Fibroblast of pulmonary artery (primary cell): ENCODE measurements at places on chromosomes 1 and 21.

- no peak for DNase-seq
Observed at GRCh38 chr1:6391951-6392808, 1.4 kb downstream of the ACOT7 start.

- no peak for DNase-seq
Observed at GRCh38 chr1:227849251-227849650, 33.8 kb downstream of the PRSS38 start.

GRCh38 chr1:236809148-236809547 lies 14.1 kb downstream of the MTR start:
- DNase-seq: no peak

DNA sequence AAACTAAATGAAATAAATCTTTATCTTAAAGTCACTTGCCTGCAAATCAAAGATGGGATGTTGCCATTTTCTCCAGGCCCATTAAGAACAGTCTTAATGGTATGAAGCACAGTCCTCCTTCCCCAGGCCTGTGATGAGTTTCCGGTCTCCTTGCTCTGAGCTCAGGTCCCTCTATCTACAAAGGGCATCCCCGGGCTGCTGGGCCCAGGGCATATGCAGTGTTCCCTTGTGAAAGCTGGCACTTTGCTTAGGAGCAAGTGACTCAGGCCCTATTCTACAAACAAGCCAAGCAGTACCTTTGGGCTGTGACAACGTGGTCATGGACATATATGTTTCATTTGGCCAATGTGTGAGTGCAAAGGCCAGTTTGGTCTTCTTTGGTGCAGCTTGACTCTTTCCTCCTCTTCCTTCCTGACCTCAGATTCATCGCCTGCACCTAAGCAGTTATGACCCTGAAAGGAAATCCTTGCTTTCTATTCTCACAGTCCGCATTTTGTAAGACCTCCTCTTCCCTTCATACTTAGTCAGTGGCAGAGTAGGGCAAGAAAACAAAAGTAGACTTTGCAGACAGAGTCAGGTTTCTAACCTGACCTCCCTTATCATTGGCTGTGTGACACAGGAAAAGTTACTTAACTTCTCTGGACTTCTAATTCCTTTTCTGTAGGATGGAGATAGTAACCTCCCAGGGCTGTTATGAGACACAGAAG lies 109.5 kb downstream of the ERG start:
- no peak for DNase-seq

DNA sequence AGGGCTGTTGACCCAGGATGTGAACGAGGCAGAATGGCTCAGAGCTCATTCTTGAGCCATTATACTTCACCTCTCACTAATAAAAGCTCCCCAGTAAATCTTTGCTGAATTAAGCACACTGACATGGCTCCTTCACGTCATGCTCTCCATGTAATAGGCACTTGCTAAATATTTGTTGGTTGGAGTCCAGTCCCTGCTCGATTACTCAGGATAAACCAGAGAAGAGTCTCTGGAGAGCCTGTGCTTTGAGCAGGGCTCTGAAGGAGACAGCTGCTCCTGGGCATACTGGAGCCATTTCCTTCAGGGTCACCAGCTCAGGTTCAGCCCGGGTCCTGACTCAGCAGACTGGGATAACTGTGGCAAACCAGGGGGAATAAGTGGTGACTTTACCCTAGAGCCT lies 46.9 kb downstream of the HLX start:
- DNase-seq: no peak
